ENCODE measurements at places on chromosomes 3 and 15. TPM values are rescaled to one million over a fixed set of nuclear protein-coding genes. Genes with fewer than 3 reads are reported as not detected.
A peak's percentile ranks its signal among the peaks of the same experiment; 100 is the strongest.

DNA sequence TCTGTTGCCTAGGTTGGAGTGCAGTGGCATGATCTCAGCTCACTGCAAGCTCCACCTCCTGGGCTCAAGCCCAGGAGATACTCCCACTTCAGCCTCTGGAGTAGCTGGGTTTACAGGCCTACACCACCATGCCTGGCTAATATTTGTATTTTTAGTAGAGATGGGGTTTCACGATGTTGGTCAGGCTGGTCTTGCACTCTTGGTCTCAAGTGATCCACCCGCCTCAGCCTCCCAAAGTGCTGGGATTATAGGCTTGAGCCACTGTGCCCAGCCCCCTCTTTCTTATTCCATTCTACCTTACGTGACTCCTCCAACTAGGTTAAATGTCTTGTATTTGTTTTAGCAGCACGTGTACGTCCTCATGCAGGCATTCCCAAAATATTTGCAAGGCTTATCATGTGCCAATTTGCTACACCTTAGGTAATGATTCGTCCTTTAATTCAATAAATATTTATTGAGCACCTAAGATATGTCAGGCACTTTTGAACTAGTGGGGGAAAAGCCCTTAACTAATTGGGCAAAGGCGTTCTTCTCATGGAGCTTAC is 14.9 kb upstream of the MAGI1 start:
- peak; percentile 18 for DNase-seq

GRCh38 chr3:43288850-43289249 is 2.5 kb downstream of the SNRK start:
- no peak for DNase-seq

Gene TRPM1
- total RNA-seq: not detected

Gene SLC33A1
- 19.3 TPM for total RNA-seq

Gene SH3BP5
- 23.7 TPM for total RNA-seq

Gene ARMC8
- 38.6 TPM for total RNA-seq

Gene KBTBD13
- total RNA-seq: 1.6 TPM

Gene SIDT1
- 2.5 TPM for total RNA-seq

Gene ECE2
- total RNA-seq: not detected
